ENCODE measurements at places on chromosomes 2 and 18. TPM values are rescaled to one million over a fixed set of nuclear protein-coding genes. Genes with fewer than 3 reads are reported as not detected.

RGPD3 gene
- polyA plus RNA-seq: 0.08 TPM

SPHKAP gene
- 0.02 TPM for polyA plus RNA-seq

SAG gene
- not detected for polyA plus RNA-seq

SIGLEC15 gene
- polyA plus RNA-seq: 0.20 TPM

MFSD2B gene
- polyA plus RNA-seq: 0.33 TPM

FASTKD1 gene
- 10.9 TPM for polyA plus RNA-seq

MFF gene
- 26.4 TPM for polyA plus RNA-seq

PRKAG3 gene
- not detected for polyA plus RNA-seq

NEUROD1 gene
- 0.08 TPM for polyA plus RNA-seq

POTEI gene
- polyA plus RNA-seq: 0.20 TPM

CXCR1 gene
- not detected for polyA plus RNA-seq

SPATA3 gene
- not detected for polyA plus RNA-seq

CCDC150 gene
- polyA plus RNA-seq: 6.1 TPM

KCNJ3 gene
- 0.36 TPM for polyA plus RNA-seq

SOWAHC gene
- polyA plus RNA-seq: 3.1 TPM

CSRNP3 gene
- 1.3 TPM for polyA plus RNA-seq

ACAA2 gene
- polyA plus RNA-seq: 63.4 TPM

WDR75 gene
- polyA plus RNA-seq: 15.3 TPM

PDCD1 gene
- polyA plus RNA-seq: 1.5 TPM

NAT8 gene
- not detected for polyA plus RNA-seq

PIEZO2 gene
- polyA plus RNA-seq: 6.0 TPM

RNF152 gene
- 1.1 TPM for polyA plus RNA-seq

LCT gene
- polyA plus RNA-seq: not detected

XIRP2 gene
- polyA plus RNA-seq: not detected

ACMSD gene
- not detected for polyA plus RNA-seq

CRYGD gene
- 7.1 TPM for polyA plus RNA-seq

CHMP3 gene
- polyA plus RNA-seq: 7.9 TPM

MEMO1 gene
- polyA plus RNA-seq: 26.9 TPM

TMEM237 gene
- polyA plus RNA-seq: 26.1 TPM

OSBPL1A gene
- polyA plus RNA-seq: 53.2 TPM

Measured in H1 (cell line).